SW 1271 (cell line): ENCODE measurements at places on chromosomes 4 and X.

- DNase-seq = no peak
Observed at GRCh38 chr4:106670976-106671375, 302.4 kb upstream of the GIMD1 start.

DNA sequence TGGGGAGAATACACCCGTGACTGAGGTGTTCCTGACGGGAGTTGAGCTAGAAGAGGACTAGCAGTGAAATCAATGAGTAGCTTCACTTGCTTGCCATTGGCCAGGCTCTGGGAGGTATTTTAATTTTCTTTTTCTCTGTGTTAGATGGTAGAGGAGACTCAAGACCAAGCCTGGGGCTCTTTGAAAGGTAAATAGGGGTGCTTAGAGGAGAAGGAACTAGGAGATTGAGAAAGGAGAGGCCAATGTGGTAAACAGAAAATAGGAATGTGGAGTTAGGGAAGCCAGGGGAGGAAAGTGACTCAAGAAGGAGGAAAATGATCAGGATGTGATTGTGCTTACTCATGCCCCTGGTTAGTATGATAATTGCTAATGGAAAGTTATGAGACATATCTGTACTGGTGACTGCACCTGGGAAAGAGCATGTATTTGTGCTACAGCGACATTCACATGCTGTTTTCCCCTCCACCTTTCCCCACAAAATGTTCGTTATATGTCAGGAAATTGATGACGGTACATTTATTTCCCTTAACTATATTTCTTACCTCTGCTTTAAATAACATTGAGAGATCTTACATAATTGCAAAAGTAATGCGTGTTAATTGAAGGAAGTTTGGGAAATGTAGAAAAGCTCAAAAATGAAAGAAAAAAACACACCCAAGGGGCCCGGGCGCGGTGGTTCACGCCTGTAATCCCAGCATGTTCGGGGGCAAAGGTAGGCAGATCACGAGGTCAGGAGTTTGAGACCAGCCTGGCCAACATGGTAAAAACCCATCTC, 16.9 kb upstream of the LRBA start:
- DNase-seq = peak; percentile 1

- DNase-seq = no peak
Observed at GRCh38 chr4:82744284-82744968, 54.2 kb downstream of the SCD5 start.

GRCh38 chr4:22237155-22237751, 278.6 kb downstream of the ADGRA3 start:
- peak; percentile 26 for DNase-seq

GRCh38 chr4:141346144-141346543, 125.4 kb downstream of the ZNF330 start:
- DNase-seq = no peak

DNA sequence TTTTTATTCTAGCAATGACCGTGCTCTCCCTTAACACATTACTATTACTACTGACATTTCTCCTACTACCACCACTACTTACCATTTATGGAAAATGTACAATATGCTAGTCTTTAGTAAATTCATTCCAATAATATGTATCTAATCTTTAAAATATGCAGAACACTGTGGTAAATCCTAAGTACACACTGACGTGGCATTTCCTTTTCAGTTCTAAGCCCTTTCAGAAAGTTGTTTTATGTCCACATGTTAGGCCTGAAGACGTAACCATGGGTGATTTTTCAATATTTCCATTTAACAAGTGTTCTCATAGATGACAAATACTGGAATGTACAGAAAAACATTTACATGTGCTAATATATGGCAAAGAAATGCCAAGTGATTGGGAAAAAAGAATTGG, 268.6 kb upstream of the SLIT2 start:
- DNase-seq = no peak

- no peak for DNase-seq
Observed at GRCh38 chr4:93469560-93469959, 359.0 kb upstream of the ATOH1 start.

DNA sequence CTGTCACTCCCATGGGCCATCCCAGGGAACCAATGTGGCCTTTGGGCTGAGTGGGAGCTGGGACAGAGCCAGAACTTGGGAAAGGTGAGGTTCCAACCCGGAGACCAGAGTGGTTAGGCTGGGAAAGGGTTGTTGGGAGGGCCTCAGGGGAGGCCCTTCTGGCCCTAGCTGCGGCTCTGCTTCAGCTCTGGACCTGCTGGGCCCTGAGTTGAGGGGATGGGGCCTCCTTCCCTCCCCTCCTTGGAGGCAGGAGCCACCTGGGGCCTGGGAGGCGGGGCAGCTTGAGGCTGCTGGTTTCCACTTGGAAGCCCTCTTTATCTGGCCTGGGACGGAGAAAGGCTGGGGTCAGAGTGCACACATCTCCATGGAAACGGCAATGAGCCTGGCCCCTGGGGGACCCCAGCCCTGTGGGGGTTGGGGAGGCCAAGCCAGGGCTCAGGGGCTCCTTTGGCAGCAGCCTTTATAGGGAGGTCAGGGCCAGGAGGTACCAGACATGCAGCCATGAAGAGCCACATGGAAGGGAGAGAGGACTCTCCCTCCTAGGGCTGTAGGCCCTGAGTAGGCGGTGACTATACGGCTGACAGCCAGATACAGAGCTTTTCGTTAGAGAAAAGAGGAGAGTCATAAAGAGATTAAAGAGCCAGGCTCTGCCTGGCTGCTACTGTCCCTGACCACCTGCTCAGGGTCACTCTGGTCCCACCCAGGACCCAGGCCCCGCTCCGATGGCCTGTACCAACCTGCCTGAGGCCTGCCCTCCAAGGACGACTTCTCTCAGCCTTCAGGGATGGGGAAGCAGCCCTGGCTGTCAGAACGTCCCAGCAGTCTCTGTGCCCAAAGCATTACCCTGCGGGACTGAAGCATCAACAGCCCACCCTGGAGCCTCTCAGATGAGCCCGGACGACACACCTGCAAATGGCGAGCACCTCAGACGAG, 6.9 kb upstream of the NSD2 start:
- DNase-seq = no peak

GRCh38 chr4:138670681-138671080, 344.9 kb upstream of the NOCT start:
- no peak for DNase-seq

DNA sequence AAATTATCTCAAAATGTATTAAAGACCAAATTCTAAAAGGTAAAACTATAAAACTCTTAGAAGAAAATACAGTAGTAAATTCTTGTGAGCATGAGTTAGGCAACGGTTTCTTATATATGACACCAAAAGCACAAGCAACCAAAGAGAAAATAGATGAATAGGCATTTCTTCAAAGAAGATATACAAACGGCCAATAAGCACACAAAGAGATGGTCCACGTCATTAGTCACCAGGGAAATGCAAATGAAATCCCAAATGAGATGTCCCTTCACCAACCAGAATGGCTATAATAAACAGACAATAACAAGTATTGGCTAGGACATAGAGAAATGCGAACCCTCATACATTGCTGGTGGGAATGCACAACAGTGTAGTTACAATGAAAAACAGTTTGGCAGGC, 44.6 kb downstream of the RAB33A start:
- DNase-seq = peak; percentile 27

GRCh38 chr4:53616219-53616618, 24.9 kb upstream of the LNX1 start:
- DNase-seq = no peak

- no peak for DNase-seq
Observed at GRCh38 chr4:147163311-147163710, 217.6 kb upstream of the TTC29 start.

- DNase-seq = no peak
Observed at GRCh38 chr4:87880106-87880505, 47.3 kb downstream of the MEPE start.

DNA sequence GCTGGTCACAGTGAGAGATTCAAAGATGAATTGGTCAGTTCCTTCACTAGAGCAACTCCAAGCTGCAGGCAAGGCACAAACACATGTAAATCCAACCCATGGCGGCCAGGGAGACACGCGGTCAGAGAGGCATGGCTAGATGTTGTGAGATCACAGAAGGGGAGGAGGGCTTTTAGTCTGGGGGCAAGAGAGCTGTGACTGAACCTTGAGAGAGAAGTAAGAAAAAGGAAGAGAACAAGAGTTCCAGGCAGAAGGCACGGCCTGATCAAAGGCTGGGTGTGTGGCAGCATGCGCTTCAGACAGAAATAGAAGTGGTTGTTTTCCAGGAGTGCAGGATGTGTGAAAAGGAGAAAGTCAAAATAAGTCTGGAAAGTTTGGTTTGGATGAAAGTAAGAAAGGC, 15.9 kb downstream of the CCDC149 start:
- DNase-seq = no peak

- DNase-seq = no peak
Observed at GRCh38 chr4:128958194-128958593, 135.1 kb downstream of the SCLT1 start.

- DNase-seq = peak; percentile 97
Observed at GRCh38 chr4:7067452-7068278, at the start of gene GRPEL1. Gene GRPEL1, minus strand, starts transcription at chr4:7068064. Its CDS starts 32 bp downstream, at chr4:7068032.

GRCh38 chr4:40173470-40173875, 23.4 kb upstream of the RHOH start:
- no peak for DNase-seq

GRCh38 chr4:53573696-53574095, 17.6 kb downstream of the LNX1 start:
- DNase-seq = no peak

DNA sequence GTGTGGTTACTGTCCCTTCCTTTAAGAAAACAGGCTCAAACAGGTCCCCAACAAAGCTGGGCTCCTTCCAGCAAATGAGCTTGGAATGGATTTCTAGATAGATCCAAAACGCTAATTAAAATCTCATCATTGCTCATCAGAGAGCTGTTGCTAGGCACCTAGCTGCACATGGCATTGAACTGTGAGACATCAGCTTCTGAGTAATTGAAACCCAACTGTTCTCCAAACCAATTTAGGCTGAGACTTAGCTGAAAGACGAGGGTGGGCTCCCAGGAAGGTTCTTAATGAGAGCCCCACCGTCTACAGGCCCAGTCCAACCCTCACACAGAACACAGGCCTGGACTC, 59.1 kb downstream of the FAM184B start:
- DNase-seq = no peak

DNA sequence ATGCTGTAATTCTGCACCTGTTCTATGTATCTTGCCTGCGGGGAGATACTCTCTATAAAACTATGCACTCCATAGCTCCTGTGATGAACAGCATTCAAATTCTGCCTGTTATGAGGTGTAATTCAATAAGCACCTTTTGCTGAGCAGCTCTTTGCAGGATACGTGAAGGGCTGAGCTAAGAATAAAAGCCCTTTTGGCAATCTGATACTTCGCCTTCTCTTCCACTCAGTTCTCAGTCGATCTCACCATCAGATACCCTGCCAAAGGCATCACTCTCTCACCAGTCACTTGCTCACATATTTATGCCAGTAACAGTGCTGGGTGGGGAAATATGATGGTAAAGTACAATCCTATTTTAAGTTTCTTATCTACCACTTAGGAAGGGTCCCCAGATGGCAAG, 67.2 kb downstream of the RPS3A start:
- DNase-seq = no peak

DNA sequence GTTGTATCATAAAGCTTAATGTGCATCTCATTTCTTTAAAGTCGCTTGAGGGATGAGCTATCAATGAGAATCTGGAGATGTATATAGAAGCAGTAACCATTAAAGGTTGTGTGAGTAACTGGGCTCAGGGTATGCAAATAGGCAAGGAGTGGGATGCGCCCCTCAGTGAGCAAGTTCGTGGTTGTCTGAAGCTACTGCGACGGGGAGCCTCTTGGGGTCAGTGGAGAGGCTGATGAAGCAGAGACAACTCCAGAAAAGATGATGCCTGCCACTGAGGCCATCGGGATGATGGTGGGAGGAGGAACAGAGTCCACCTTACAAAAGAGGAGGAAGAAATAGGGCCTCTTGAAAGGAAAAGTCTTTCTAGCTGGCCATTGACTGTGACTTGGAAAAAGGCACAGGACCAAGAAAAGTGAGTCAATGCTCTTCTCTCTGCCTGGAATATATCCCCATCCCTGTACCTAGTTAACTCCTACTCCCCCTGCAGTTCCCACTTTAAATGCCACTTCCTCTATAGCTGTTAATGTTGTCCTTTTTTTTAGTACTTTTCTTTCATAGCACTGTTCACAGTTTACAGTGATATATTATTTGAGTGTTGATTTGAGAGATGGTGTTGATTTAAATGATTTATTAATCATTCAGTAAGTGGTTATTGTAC, 51.4 kb upstream of the LSM6 start:
- DNase-seq = no peak

- DNase-seq = no peak
Observed at GRCh38 chr4:146401274-146401673, 120.5 kb downstream of the SLC10A7 start.

- no peak for DNase-seq
Observed at GRCh38 chr4:3870567-3870962, 104.4 kb downstream of the ADRA2C start.

GRCh38 chrX:24487571-24487970, 22.5 kb downstream of the PDK3 start:
- DNase-seq = no peak

DNA sequence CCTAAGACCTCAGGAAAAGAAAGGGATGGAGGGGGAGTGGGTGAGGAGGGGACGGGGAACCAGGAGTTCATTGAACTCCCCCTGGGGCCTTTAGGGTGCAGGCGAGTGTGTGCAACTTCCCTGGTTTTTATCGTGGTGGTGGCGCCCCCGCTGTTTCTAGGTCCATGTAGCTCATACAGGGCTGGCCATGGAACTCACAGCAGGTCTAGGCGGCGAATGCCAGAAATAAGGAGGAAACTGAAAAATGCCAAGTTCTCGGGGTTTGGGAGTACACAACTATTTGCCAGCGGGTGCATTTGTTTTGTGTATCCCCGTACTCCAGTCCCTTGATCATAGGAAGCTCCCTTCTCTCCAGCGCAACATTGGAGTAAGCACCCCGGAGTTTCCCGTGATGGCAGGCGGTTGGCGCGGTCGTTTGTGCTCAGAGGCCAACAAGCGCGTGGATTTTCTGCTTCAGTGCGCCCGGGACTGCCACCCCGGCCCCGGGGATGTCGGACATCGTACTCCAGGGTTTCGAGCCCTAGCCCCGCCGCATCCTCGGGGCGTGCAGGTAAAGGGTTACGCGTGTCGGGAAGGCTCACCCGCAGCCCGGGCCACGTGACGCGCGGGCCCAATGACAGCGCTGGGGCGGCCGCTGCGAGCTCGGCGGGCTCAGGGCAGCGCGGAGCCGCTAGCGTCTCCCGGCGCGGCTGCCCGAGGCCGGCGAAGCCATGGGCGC, 208.9 kb downstream of the NWD2 start:
- peak; percentile 45 for DNase-seq

- DNase-seq = no peak
Observed at GRCh38 chr4:102392033-102392744, 46.9 kb upstream of the SLC39A8 start.

- DNase-seq = no peak
Observed at GRCh38 chrX:6906608-6907007, 240.9 kb upstream of the STS start.

DNA sequence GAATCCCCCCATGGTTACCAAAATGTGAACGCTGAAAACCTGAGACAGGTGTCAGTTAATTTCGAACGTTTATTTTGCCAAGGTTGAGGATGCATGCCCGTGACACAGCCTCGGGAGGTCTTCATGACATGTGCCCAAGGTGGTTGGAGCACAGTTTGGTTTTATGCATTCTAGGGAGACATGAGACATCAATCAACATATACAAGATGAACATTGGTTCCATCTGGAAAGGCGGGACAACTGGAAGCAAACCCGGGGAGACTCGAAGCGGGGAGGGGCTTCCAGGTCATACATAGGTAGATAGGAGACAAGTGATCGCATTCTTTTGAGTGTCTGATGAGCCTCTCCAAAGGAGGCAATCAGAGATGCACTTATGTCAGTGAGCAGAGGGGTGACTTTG, 11.0 kb upstream of the SH3BP2 start:
- no peak for DNase-seq
